ENCODE measurements at places on chromosomes 3 and 15.

DNA sequence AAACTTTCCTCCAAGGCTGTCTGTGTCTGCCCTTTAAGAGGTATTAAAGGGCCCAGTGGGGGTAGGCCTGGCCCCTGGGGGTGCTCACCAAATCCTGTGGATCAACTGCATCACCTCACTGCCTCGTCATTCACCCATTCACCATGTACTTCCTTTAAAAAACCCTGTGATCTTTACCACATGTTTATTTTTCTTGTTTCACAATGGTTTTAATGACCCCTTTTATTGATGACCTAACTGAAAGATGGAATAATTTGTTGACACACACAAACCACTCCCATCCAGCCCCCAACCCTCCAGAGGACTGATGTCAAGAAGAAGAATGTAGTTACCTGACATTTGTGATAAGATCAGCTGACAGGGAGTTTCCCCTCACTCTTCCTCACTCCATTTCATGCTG, 40.8 kb downstream of the KCNAB1 start:
- no peak for DNase-seq

GRCh38 chr3:36743826-36744225, 20.5 kb downstream of the DCLK3 start:
- DNase-seq: no peak

DNA sequence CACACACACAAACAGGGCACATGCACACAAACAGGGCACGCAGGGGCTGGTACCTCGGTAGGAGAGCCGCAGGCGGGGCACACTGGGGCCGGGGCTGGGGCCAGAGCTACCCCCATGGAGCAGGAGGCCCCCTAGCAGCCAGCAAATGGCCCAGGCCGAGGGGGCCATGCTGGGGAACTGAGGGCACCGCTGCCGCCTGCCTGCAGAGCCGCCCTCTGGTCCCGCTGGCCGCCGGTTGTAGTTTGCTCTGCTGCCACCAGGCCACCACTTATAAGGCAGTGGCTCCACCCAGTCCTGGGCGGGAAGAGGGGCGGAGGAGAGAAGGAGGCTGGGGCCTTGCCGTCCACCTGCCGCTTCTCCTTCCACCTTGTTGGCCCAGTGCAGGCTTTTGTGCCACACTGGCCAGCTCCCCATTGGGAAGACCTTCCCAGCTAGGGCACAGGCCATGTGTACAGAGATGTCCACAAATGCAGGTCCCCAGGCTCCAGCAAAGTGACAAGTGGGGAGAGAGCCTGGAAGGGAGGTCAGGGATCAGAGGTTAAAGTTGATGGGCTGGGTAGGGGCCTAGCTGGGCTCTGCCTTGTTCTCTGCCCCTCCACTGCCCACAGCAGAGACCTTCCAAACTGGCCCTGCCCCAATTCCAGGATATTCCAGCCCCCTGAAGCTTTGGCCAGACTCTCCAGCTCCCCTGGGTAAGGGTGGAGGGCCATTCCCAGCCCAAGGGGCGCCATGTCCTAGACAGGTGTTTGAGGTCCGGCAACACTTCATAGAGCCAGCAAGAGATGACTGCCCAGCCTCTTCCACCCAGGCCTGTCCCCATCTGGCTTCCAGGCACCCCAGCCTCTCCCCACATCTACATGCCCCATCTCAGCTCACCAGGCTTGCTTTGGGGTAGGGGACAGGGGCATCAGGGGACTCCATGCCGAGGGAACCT, at the start of gene SEMA3G:
Gene SEMA3G, minus strand, starts transcription at position 244 of the 934 bp plus-strand sequence. Its CDS starts 76 bp downstream, at position 168.
- peak; percentile 74 for DNase-seq

DNA sequence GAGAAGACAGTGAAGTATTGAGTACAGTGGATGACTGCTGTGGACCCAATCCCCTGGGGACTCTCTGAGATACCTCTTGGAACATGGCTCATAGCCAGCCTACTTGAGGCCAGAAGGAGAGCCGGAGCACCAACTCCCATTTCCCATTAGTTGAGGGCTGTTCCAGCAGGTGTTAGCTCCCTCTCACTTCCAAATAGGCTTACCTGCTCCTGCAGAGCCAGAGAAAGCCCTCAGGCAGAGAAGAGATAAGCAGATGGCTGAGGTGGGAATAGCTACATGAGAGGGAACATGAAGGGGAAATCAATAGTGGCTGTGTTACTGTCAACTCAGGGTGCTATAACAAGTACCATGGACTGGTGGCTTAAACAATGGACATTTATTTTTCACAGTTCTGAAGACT, 4.6 kb upstream of the CCK start:
- no peak for DNase-seq

GRCh38 chr3:169510693-169511010, 152.9 kb downstream of the MECOM start:
- DNase-seq: no peak

- no peak for DNase-seq
These were observed 151.1 kb downstream of the DOCK3 start for GRCh38 chr3:50825841-50826240.

GRCh38 chr3:2937055-2937454, 173.1 kb downstream of the IL5RA start:
- no peak for DNase-seq

- peak; percentile 71 for DNase-seq
These were observed 37.6 kb downstream of the MTMR10 start for GRCh38 chr15:30953731-30954378.

DNA sequence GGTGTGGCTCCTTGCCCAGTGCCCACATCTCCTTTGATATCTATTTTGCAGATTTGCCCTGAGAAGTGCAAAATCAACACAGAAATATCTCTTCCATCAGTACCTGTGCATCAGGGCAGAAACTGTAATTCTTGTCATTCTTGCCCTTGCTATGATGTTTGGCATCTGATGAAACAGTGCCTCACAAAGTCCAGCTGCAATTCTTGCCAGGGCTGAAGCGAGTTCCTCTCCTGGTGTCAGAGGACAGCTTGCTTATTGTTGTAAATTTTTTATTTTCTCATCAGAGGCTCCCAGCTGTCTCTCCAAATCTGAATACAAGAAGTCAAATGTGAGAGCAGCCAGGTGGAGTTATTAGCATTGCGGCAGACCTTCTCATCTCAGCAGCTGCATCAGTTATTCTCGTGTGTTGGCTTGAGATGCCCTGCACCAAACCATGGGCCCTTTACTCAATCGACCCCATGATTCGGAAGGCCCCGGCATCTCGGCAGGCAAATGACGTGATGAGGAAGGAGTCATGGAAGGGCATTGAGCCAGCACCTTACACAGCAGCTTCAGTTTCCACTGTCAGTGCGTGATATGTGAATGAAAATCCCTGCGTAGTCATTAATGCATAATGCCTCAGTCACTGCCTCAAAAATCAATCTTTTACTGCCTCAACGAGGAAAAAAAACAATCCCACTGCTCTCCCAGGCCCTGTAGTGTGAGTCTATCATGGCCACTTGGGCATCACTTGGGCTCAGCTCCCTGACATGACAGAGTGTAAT, 93.4 kb downstream of the CCNL1 start:
- DNase-seq: no peak

DNA sequence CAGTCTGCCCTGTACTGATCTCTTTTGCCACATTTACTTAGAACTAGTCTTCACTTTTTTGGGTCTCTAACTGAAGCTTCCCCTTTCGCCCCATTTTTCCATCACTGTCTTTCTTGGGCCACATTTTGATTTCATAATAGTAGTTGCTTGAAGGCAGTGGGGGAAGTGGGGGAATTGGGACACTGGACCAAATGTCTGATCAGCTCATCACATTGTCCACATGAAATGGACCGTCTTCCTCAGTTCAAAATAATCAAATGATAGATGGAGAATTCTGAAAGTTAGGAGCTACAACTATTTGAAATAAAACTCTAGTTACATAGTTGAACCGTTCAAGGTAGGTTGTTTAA, 747 bp downstream of the PDCD6IP start:
- DNase-seq: no peak

DNA sequence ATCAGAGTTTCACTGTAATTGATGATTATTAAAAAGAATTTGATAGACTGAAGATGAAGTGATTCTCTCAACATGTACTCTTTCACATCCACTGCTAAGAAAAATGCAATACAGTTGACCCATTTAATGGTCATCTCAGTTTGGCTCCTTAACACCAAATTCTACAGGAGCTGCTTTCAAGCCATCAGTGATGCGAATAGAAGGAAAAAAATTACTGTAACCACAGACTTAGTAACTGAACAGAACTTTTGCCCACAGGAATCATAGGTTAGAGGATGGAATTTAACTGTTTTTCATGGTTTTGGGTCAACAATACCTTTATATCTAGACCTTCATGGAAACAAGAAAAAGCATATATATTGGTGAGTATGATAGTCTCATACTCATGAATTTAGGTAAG, 633.5 kb downstream of the CADM2 start:
- DNase-seq: no peak

- no peak for DNase-seq
These were observed 333.3 kb upstream of the THBS1 start for GRCh38 chr15:39247574-39247973.

DNA sequence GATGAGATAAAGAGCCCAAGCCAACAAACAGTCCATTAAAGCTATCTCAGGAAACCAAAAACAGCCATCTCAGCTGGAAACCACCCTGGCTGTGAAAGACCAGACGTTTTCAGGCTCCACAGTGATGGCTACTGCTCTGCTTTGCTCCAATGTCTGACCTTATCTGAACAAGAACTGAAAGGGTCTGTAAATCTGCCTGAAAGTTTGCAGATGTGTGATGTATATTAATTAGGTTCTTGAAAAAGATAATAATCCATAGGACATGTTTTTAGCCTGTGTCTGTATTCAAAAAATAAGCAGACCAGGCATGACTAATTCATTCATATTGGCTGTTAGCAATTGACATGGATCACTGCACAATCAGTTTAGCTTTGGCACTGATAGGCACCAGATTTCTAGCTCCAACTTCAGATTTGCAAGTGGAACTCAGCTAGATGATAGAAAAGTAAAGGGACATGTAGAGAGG, 611.4 kb upstream of the NAALADL2 start:
- no peak for DNase-seq

- DNase-seq: no peak
These were observed 17.9 kb downstream of the SHF start for GRCh38 chr15:45169608-45170480.

DNA sequence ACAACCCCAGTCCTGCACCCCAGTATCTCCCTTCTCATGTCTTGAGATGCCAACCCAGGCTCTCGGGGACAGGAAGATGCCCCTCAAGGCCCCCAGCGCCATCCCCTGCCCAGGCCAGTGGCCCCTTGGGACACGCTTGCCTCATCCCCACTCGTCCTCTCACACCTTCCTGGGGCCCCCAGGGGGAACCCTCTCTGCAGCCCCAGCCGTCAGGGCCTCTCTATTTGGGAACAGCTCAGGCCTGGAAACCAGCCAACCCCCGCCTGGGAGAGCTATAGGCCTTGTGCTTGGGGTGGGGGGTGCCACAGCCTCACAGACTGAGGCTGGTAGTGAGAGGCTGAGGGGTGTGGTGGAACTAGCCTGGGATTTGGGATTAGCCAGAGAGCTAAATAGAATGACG, 7.8 kb downstream of the LINGO1 start:
- no peak for DNase-seq

DNA sequence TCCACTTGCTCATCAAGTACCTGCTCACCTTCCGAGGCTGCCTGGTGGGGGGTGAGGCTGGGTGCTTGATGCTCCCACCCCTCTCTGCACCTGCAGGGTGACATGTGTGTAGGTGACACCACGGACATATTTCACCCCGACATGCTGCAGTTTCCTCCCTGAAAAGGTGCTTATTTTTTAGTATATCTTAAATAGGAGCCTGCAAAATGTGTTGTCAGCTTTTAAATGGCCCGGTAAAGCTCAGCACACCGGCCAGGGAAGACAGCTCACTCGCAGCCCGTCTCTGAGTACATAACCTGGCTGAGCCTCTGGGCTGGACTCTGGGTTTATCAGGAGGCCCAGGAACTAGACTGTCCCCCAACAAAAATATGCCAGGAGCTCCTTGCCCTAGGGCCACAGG, 89.3 kb upstream of the LINGO1 start:
- DNase-seq: no peak

GRCh38 chr3:126294211-126294808, 62.9 kb downstream of the KLF15 start:
- DNase-seq: no peak

DNA sequence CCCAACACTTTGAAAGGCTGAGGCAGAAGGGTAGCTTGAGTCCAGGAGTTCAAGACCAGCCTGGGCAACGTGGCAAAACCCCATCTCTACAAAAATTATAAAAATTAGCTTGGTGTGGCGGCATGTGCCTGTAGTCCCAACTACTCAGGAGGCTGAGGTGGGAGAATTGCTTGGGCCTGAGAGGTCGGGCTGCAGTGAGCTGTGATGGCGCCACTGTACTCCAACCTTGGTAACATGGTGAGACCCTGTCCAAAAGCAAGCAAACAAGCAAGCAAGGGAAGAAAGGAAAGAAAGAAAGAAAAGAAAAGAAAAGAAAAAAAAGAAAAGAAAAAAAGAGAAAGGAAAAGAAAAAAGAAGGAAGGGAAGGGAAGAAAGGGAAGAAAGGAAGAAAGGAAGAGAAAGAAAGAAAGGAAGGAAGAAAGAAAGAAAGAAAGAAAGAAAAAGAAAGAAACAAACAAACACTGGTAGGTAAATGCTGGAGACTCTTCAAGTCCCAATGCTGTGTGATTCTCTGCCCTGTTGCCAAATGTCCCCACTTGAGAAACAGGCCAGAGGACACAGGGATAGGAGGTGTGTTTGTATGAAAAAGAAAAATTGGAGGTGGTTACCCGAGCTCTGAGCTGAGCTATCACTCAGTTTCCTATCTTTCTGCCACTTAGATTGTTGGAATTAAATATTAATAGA, 121.1 kb downstream of the RAB11A start:
- DNase-seq: no peak

DNA sequence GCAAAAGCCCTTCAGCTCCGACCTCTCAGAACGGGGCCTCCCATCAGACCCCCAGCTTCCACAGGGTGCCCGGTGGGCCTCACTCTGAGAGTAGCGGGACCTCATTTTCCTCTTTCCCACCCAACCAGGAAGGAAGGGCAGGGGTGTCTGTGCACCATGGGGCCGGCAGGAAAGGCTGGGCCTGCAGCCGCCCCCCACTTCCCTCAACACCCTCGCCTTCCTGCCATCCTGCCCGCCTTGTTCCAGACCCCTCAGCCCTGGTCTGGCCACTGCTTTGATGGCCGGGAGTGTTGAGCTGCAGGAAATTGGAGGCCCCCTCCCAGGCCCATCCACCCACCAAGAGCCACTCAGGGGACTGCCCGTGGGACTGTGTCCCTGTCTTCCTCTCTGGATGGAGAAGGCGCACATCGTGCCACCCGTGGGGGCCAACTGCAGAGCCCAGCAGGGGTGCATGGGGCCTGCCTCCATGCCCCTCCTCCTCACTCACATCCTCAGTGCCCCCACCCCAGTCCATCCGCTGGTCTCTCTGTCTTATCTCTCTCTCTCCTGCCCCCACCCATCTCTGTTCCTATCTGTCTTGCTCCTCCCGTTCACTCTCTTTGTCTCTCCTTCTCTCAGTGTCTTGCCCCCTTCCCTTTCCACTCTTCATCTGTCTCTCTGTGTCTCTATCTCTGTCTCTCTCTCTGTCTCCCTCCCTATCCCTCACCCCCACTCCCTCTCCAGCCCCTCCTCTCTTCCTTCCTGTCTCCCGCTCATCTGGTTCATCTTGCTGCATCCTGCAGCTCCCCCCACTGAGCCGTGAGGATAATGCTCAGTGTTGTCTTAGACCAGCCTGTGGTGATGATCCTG, 1.8 kb upstream of the PLXND1 start:
- DNase-seq: no peak

GRCh38 chr15:36601497-36601932, 22.1 kb downstream of the CDIN1 start:
- DNase-seq: no peak

- no peak for DNase-seq
These were observed 121.6 kb upstream of the ROPN1 start for GRCh38 chr3:124113485-124113884.

GRCh38 chr3:74288761-74289160, 325.7 kb downstream of the CNTN3 start:
- DNase-seq: no peak

Data from HCT116 (cell line).